Kidney epithelial cell (primary cell): ENCODE measurements at places on chromosomes 7 and 10. TPM values are rescaled to one million over a fixed set of nuclear protein-coding genes. Genes with fewer than 3 reads are reported as not detected.

Gene LRRTM3
- total RNA-seq, result not detected in 2 replicates

Gene AZGP1
- 0.75 TPM in 1 of 2 replicates, not detected in the other for total RNA-seq

DNA sequence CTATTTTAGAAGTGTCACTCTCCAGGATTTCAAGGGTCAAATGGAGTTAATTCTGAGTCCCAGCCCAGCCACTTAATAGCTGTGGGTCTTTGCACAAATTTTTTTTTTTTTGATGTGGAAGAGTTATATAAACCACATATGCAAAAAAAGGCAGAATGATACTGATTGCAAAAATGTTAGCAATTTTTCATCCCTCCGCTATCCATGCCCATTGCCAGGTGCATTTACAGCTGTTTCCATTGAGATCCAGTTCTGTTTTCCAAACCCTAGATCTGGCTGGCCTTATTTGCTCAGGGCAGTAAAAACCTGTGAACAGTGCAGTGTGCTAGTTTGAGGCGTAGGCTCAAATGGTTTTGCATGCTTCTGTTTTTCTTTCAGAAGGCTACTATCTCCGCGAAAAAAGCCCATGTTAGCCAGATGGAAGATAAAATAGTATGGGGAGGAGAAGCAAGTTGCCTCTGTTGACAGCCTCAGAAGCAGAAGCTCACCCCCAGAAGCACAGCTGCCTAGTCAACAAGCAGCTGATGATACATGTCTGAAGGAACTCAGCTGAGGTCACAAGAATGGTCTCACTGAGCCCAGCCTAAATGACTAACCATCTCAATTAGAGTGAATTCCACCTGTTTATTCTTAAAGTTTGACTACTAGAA is 997 bp upstream of the ZNF138 start:
- DNase-seq, result no peak

DNA sequence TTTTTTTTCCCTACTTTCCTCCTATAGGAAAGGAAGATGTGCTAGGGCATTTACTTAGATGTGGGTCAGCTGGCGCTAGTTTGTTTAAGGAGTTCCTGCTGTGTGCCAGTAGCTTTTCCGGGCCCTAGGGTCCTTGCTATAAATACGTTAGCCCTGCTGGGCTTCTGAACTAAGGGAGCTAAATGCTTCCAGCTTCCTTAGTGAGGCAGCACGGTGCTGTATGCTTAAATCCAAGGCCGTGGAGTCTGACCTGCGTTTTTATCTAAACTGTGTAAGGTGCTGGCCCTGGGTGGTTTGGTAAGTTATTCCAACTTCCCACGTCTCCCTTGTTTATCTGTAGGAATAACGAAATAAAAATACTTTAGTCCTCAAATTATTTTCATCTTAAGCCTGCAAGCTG is 594 bp downstream of the TDRD1 start:
- DNase-seq, result no peak

DNA sequence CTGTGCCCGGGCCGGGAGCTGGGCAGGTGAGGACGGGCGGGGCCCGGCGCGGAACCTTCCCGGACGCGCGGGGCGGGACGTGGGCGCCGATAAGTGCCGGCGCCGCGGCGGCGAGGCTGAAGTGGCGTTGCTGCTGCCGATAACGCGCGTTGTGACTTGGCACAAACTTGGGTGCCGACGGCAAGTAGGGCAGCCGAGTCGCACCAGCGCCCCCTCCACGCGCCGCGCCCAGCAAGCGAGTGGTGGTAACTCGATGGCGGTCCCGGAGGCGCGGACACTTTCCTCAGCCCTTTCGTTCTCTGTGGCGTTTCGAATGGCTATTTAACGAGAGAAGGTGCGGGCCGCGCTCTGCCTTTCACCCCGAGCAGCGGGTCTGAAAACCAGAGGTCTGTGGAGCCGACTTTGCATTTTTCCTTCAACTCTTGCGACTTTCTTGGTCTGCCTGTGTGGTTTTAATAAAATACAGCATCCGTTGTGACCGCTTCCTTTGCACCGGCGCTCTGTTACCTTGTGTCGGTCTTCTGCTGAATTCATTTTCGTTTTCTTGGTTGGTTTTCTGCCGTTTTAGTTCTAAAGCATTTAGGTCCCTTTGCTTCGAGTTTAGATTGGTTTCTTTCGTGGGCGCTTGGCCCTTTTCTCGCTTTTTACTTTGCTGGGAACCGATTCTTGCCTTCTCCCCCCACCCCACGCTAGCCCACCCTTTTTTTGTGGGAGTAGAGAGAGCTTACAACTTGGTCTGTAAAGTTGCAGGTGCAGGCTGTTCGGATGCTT is 701 bp downstream of the STK17A start:
- no peak for DNase-seq

DNA sequence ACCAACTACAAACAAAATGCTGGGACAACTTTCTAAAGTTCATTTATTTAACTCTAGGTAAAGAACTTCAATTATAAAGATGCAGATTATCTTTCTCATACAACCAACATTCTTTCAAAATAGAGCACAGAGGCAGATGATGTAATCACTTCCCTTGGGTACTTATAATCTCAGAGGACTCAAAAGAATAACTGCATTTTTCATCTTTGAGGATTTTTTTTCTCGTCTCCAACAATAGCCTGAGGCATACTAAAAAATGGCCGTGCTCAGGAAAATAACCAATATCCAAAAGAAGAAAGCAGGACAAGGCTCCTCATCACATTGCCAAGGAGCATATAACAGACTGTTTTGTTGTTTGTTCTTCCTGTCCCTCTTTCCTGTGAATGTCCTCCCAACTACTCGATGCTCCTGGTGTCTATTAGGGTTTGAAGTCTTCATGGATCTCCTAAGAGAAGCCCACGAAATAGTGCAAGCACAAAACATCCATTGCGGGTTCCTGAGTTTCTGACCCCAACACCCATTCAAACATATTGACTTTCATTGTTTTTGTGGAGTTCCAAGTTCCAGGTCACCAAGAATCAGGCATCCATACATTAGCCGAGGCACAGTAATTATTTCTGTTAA is 182.9 kb downstream of the SORCS1 start:
- DNase-seq, result no peak
